Natural killer cell (primary cell): ENCODE measurements at places on chromosomes 2 and 18. TPM values are rescaled to one million over a fixed set of nuclear protein-coding genes. Genes with fewer than 3 reads are reported as not detected.

The POTEC gene
- not detected for total RNA-seq

The NT5C1B gene
- not detected for total RNA-seq

The ABCG5 gene
- not detected for total RNA-seq

The DAW1 gene
- not detected for total RNA-seq

The SOCS6 gene
- total RNA-seq, result 8.1 TPM

The REG3A gene
- total RNA-seq, result not detected

The GCA gene
- total RNA-seq, result 9.7 TPM

The MAP3K20 gene
- total RNA-seq, result 1.6 TPM

The CDH19 gene
- not detected for total RNA-seq

DNA sequence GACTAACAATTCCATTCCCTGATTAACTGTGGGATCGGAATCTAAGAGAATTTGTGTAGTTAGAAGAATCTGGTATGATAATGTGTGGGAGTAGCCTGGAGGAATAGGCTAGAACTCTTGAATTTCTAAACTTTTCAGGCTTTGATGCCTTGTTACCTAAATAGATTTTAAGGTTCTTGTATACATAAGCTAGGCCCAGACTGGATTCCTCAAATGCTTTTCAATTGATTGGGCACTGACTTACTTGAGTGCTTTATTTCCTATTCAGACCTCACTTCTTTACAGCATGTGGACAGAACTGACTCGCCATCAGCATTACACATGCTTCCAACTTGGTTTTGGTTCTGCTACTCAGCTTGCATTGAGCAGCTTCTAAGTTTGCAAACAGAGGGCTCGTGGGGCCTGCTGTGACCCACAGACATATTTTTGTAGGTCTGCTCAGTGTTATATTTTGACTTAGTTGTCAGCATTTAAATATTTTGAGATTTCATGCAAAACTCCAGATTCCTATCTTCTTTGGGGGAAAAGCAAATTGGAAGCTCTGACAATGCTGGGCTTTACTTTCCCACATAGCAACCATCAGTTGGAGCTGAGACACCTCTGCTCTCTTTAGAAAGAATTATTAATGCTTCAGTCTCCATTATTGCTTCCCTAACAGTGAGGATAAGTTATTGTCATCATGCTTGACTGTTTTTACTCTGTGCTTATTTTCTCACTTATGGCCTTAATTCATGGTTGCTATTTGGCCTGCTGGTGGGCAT lies 5.7 kb downstream of the PARD3B start:
- no peak for DNase-seq

DNA sequence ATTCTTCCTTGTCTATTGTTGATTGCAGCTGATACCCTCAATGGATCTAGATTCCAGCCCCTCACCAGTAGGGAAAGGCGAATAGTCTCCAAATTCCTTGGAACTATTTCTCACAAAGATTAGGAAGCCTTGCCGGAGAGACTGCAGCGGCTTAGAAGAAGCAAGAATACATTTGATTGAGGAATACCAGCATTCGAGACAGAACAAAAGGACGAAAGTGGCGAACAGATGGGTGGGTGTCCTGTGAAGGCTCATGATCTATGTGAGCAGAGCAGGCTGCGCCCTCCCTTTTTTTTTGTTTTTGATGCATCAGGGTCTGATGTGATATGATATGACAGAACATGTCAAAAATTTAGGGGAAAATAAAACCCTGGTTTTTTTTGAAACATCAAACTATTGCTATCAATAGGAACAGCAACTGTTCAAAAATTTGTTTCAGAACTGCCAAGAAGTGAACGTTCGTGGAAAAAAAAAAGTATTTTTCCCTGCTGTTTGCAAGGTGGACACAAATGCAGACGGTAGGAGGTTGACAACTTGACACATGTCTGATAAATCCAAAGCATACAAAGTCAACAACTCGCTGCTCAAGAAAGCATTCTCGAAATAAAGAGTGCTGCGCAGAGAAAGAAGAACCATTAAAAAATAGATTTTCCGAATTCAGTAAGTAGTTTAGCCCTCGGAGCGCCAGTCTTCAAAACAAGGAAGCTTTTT lies 49.1 kb downstream of the PTGR3 start:
- DNase-seq, result no peak

DNA sequence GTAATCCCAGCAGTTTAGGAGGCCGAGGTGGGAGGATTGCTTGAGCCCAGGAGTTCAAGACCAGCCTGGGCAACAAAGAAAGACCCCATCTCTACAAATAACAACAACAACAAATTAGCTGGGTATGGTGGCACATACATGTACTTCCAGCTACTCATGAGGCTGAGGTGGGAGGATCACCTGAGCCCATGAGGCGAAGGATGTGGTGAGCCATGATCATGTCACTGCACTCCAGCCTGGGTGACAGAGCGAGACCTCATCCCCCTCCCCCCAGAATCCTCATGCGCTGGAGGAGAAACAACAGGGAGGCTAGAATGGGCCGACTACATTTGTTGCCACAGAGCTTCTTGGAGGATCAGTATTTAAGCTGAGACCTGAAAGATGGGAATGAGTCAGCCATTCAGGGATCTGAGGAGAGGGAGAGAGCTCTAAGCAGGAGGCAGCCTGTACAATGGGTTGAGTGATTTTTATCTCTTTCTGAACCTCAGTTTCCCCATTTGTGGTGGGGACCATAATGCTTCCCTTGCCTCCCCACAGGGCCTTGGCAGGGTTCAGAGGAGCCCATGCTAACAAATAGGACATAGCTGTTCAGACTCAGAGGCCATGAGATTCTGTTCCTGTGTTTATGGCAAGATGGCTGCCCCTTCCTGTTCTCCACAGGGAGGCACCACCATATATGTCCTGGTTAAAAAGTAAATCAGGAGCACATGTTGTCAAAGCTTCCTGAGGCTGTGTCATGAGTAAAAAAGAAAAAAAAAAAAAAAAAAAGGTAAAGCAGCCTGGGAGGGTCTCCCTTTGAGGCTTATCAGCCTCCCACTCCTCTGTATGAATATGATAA lies 131.4 kb upstream of the HAAO start:
- no peak for DNase-seq

GRCh38 chr2:237057893-237058300 lies 27.8 kb upstream of the COPS8 start:
- no peak for DNase-seq

GRCh38 chr2:1818404-1818803 lies 74.1 kb upstream of the PXDN start:
- no peak for DNase-seq

GRCh38 chr2:224106794-224107193 lies 67.7 kb upstream of the SERPINE2 start:
- DNase-seq, result no peak

GRCh38 chr2:104043864-104044263 lies 810.1 kb upstream of the POU3F3 start:
- DNase-seq, result no peak

- no peak for DNase-seq
Measured at GRCh38 chr18:39359636-39360035, 1794.0 kb upstream of the CELF4 start.

DNA sequence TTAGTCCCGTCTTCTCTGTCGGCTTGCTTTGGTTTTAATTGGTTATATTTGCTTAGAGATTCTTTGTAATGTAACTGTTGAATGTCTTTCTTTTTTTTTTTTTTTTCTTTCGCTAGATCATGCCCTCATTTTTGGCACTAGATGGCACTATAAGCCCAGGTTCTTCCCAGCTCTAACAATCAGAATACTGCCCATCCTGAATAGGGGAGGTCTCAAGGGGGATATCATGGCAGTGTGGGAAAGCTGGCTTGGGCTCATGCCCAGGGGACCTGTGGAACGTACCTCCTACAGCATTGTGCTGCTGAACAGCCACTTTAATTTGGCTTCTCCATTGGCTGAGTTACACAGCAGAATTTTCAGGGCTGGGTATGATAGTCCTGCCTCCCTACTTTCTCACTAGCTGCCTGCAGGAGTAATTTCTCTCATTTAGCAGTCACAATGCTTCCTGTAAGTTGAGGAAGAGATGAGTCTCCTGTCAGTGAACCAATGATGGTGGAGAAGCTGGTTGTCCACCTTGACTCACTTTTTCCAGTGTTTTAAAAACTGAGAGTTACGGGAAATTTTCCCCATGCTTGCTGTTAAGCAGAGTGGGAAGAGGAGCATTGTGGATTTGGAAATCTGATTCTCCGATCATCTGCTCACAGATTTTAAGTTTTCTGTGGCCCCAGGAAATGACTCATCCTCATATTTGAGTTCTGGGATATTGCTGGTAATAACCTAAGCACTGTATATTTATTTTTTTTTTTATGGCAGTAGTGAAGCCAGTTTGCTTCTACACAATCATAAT lies 47.2 kb downstream of the RAD51AP2 start:
- no peak for DNase-seq

DNA sequence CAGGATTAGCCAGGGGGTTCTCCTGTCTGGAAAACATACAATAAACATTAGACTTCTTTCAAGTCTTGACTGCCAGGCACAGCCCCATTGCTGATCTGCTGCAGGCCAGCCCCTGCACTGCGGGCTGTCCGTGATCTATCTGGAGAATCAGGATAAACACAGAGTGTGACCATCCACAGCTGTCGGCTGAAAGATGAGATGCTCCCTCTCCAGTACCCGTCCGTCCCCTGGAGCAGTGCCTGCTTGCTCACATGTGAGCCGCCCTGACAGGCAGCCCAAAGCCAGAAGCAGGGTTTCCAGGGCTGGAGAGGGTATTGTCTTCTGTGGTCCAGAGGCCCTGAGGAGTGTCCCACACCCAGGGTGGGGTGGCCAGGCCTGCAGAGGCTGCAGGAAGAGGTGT lies 46.1 kb upstream of the FOSL2 start:
- DNase-seq, result no peak

- no peak for DNase-seq
Measured at GRCh38 chr2:217836901-217837491, 165.8 kb downstream of the TNS1 start.

DNA sequence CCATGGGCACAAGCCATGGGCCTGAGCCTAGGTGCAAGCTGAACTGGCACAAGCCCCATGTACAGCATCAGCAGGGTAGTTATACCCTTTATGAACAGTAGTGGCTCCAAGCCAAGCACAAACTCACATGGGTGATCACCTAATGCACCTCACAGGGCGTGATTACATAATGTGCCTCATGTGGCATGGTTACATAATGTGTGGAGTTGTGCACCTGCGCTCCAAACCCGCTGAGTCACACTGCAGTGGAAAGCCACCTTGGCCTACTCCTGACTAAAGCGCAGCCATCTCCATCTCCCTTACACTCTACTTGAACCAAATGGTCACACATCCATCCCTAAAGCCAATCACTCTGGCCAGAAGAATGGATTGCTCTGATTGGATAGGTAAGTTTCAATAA lies 279.7 kb downstream of the MBD2 start:
- DNase-seq, result no peak

DNA sequence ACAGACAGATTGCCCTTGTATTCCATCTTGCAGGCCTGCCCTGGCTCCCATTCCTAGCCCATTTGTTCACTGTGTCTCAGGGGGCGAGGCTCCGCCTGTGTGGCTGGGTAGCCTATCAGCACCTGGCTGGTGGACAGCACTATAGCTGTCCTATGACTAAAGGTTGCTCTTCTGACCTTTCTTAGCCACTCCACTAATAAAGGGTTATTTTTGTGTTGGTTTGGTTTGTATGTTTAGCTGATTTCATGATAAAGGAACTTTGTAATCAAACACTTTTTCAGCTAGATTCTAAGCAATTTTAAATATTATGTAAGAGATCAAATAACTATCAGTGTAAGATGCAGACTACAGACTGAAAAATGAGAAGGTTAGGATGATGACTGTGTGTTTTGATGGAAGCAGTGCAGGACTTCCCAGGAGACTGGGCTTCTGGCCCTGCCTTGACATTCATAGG lies 72.2 kb downstream of the CRIM1 start:
- no peak for DNase-seq

- DNase-seq, result no peak
Measured at GRCh38 chr2:170485254-170486026, 229.7 kb upstream of the SP5 start.

GRCh38 chr2:205405194-205405593 lies 277.1 kb upstream of the NRP2 start:
- no peak for DNase-seq

- no peak for DNase-seq
Measured at GRCh38 chr2:175579646-175580045, 398.1 kb upstream of the ATP5MC3 start.

GRCh38 chr2:161780881-161781280 lies 156.7 kb downstream of the SLC4A10 start:
- DNase-seq, result no peak

DNA sequence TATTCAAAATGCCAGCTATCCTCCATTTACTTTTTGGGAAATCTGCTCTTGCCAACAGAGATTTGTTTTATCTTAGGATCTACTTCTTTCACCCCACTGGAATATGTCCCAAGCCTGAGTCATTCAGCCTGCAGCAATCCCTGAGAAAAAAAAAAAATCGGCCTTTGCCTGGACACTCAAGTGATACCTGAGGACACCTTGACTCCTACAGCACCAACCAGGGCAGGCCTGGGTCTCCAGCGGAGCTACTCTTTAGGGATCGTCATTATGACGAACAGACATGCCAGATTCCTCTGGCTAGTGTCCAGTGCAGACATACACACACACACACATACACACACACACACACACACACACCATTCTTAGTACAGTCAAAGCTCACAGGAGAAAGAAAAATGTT lies 2.2 kb upstream of the UGT1A6 start:
- DNase-seq, result no peak

GRCh38 chr2:72830273-72830672 lies 4.4 kb upstream of the EXOC6B start:
- no peak for DNase-seq

GRCh38 chr18:67318651-67319050 lies 197.9 kb downstream of the DSEL start:
- no peak for DNase-seq

- no peak for DNase-seq
Measured at GRCh38 chr2:45901468-45902032, 250.1 kb downstream of the PRKCE start.
